ENCODE measurements at places on chromosomes 12 and 14.

- no peak overlapping the region for H3K27ac ChIP-seq
- no peaks in the 10 kb centered on the region for H3K27me3 ChIP-seq
- no peaks in the 10 kb centered on the region for H3K36me3 ChIP-seq
- no peak overlapping the region for H3K4me3 ChIP-seq
Measured at GRCh38 chr14:103273745-103274615, 60.1 kb upstream of the EIF5 start.

DNA sequence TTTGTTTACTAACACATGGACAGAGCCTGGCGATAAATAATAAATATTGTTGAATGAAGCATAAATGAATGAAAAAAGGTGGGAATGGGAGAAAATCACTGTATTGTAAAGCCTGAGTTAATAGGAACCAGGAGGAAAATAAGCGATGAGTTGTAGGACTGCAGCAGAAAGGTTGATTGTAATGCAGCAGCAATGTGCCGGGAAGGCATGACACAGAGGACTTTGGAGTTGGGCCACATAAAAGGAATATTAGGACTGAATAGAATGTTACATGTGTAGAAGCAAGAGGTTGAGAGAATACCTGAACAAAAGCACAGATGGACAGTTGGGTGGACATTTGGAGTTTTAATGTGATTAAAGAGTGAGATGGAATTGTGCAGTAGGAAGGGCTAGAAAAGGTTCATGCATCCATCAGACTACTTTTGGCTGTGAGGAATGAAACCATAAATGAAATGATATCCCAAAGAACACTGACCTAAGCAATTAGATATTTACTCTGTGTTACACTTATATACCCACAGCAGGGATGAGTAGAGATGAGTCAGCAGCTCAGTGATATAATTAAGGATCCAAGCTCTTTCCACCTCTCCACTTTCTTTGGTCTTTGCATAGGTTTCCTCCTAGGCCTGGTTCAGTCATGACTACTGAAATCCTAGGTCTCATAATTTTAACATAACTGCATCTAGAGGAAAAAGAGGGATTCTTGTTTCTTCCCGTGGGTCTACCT lies 55.4 kb downstream of the CCER1 start:
- no peak for DNase-seq
- no peaks in the 10 kb centered on the region for H3K4me1 ChIP-seq
- H3K27me3 ChIP-seq: no peaks in the 10 kb centered on the region
- H3K4me3 ChIP-seq: no peak overlapping the region
- H3K27ac ChIP-seq: no peak overlapping the region
- H3K36me3 ChIP-seq: no peaks in the 10 kb centered on the region

DNA sequence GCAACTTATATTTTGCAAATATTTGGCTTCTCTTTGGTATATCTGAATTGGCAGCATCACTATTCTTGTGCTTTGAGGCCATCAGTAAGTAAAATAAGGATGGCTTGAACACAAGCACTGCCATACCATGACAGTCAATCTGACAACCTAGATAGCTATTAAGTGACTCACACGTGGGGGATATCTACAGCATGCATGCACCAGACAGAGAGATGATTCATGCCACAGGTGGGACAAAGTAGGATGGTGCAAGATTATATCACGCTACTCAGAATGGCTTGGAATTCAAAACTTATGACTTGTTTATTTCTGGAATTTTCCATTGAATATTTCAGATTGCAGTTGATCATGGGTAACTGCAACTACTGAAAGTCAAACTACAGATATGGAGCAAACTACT lies 675.6 kb upstream of the MDGA2 start:
- H3K4me1 ChIP-seq: no peaks in the 10 kb centered on the region
- DNase-seq: no peak
- no peaks in the 10 kb centered on the region for H3K36me3 ChIP-seq
- no peak overlapping the region for H3K27ac ChIP-seq
- no peaks in the 10 kb centered on the region for H3K27me3 ChIP-seq
- no peak overlapping the region for H3K4me3 ChIP-seq

DNA sequence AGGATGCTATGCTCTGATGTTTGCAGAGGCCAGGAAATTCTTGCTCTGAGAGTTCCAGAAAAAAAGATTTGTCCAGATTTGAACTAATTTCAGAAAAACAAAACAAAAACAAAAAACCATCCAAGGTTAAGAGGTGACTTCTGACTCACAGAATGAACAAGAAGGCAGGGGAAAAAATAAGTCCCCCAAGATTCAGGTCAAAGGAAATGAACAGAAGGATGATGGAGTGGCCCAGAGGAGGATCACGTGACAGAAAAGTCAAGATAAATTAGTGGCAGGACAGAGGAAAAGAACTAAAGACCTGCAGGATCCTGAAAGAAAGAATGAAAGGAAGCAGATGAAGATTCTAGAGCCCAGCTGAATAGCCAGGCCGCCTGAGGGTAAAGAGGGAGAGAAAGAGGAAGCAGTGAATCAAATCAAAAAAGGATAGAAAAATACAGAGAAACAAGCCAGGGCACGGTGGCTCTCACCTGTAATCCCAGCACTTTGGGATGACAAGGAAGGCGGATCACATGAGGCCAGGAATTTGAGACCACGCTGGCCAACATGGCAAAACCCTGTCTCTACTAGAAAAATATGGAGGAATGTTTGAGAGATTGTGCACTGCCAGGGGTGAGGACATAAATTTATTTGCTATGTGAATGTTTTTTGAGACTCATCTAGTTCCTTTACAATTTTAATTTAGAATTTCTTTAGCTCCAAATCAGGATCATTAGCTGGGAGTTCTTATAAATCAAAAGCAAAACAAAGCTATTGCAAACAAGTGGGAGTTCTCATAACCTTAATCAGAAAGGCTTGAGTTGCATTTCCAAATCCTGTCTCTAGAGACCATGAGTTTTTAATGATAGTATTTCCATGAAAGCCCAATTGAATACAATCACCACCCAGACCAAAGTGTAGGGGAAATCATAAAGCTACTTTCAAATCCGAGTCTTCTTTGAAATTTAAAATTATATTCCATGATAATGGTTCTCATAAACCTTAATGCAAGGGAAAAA lies 217.1 kb upstream of the PLEKHG7 start:
- no peaks in the 10 kb centered on the region for H3K4me1 ChIP-seq
- DNase-seq: no peak
- H3K4me3 ChIP-seq: no peak overlapping the region

DNA sequence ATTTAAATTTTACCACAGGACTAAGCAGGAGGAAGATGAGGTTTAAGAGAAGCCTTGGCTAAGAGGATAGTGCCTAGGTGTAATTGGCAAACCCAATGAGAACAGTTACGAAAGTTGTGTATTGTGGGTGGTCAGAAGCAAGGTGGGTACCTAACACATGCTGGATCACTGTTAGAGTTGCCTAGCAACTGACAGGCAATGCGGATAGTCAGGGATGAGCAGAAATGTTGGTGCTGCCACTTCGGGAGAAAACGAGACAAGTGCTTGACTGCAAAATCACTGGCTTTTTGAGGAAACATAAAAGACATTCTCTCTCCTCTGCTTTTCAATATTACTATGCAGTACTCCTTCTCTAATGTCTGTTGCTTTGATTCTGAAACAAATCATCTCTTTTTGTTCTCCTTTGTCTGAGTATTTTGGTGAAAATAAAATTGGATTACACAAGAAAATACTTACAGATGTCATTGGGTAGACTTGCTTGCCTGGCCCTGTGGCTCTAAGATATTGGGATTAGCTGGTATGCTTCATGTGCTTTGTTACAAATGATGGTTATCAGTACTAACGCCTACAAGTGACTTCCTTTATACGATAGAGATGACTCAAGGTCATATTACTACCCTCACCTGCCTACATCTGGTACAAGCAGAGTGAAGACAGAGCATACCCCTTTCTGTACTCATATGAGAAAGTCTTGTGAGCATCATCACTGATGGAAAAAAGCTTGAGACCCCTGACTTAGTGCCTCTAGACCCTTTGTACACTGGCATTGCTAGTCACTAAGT lies 48.0 kb downstream of the TDP1 start:
- H3K27me3 ChIP-seq: no peaks in the 10 kb centered on the region
- no peaks in the 10 kb centered on the region for H3K4me1 ChIP-seq
- H3K4me3 ChIP-seq: no peak overlapping the region
- no peak for DNase-seq
- H3K27ac ChIP-seq: no peak overlapping the region

DNA sequence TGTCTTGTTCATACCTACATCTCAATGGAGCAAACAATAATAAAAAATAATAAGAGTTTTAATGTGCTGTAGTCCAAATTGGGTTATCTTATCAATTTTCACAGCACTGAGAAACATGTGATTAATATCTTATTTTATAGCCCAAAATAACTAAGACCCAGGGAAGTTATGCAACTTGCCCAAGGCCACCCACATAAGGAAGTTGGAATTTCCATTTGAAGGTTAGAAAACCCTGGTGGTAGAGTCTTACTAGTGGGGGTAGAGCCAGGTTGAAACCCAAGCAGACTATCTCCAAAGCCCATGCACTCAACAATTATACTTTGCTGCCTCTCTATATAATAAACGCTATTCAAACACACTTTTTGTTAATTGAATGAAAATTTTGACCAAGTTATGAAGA lies 270.0 kb upstream of the CAND1 start:
- no peak overlapping the region for H3K4me3 ChIP-seq
- H3K4me1 ChIP-seq: no peaks in the 10 kb centered on the region
- H3K36me3 ChIP-seq: no peaks in the 10 kb centered on the region
- peaks cover 3% of the 10 kb centered on the region for H3K27me3 ChIP-seq

DNA sequence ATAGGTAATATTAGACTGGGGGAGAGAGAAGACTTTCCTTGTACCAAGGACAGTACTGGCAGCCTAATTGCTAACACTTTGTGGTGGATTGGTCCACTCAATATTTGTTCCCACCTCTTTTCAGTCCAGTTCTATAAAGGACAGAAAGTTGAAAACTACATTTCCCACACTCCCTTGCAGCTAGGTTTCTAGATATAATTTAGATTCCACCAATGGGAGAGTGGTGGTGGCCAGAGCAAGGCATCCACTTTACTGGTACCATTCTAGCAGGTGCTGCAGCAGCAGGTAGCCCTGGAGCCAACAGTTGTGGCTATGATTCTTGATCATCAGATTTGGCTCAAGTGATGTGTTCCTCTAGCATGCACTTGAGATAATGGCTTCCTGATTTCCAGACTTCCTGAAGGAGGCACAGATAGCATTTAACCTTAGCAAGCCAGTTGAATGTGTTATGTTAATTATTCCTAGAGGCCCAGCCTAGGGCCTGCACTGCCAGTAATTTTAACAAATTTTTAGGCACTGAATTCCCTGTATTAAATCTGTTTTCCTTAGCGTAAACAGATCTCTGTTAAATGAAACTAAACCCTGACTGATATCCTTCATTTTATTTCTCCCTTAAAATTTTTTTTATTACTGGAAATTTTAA lies 24.4 kb downstream of the SLC38A1 start:
- DNase-seq: no peak
- H3K36me3 ChIP-seq: no peaks in the 10 kb centered on the region
- no peaks in the 10 kb centered on the region for H3K4me1 ChIP-seq
- H3K27me3 ChIP-seq: no peaks in the 10 kb centered on the region
- no peak overlapping the region for H3K4me3 ChIP-seq
- no peak overlapping the region for H3K27ac ChIP-seq

DNA sequence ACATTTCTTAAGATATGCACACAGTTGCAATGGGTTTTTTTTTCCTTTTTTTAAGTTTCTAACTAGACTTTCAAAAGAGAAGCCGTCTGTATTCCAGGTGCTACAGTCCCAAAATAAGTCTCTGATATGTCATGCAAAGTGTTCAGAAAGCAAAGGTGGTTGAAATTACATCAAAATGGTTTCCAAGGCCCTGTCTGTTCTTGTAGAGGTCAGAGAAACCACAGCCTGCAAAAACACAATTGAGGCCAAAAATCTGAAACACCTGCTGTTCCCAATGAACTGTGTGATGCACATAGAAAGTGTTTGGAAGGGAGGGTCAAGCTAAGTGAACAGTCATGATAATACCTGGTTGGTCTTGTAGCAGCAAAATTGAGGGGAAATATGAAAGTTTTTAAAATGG lies 91.0 kb downstream of the VRK1 start:
- no peaks in the 10 kb centered on the region for H3K27me3 ChIP-seq
- peaks cover 15% of the 10 kb centered on the region for H3K36me3 ChIP-seq
- H3K27ac ChIP-seq: no peak overlapping the region
- DNase-seq: no peak
